Smooth muscle cell of the umbilical artery (primary cell): ENCODE measurements at places on chromosomes 1 and 21. TPM values are rescaled to one million over a fixed set of nuclear protein-coding genes. Genes with fewer than 3 reads are reported as not detected.

Gene C1orf87
- total RNA-seq: not detected in 2 replicates

Gene RIIAD1
- total RNA-seq: not detected in 2 replicates

Gene IL24
- not detected in 2 replicates for total RNA-seq

Gene GPR25
- total RNA-seq: not detected in 2 replicates
